ENCODE measurements at places on chromosomes 3 and 15.

DNA sequence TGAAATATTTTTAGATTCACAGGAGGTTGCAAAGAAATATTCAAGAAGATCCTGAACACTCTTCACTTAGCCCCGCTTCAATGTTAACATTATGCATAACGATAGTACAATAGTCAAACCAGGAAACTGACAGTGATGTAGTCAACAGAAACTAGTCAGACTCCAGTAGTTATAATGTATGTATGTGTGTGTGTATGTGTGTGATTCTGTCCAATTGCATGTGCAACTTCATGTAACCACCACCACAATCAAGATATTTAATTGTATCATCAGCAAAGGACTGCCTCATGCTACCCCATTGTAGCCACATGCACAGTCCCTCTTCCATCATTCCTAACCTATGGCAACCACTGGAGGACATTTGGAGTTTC, 77.9 kb downstream of the APBA2 start:
- DNase-seq: no peak

DNA sequence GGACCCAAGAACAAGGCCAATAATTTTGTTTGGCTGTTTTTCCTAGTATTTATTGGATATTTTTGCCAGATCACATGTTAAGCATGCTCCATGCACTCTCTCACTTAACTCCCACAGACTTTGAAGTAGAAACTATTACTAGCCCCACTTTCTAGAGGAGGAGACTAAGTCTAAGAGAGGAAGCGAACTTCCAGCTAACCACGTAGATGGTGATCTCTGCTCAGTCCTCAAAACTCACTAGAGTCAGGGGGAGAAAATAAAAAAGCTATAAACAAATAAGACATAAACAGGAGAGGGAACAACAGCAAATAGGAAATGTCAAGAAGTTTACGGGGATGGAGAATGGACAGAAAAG, 481.0 kb upstream of the PROK2 start:
- DNase-seq: no peak

GRCh38 chr3:140753865-140754754, 76.2 kb downstream of the TRIM42 start:
- DNase-seq: no peak

DNA sequence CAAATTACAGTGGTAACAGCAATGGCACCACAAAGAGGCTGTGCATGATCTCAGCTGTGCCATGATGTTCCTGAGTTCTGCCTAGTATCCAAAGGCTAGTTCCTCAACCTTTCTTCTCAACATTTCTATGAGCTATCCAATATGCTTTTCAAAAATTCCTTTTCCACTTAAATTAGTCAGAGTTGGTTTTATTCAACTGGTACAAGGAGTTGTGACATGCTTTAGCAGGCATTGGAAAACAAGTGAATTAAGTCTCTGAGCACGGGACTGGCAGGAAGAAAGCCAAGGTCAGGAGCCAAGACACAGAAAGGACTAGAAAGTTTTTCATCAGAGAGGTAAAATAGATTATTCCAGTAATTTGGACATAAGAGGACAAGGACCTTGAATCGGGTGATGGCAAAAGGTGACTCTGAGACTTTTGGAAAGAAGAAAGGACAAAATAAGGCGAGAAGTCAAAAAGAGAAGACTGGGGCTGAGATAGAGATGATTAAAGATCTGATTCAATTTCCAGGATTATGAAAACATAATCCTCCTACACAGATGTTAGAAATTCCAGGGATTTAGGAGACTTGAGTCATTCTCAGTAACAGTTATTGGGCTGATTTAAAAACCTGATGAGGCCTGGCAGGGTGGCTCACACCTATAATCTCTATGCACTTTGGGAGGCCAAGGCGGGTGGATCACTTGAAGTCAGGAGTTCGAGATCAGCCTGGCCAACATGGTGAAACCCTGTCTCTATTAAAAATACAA, 36.1 kb downstream of the PBRM1 start:
- DNase-seq: no peak

GRCh38 chr3:152327203-152327602, 58.5 kb downstream of the MBNL1 start:
- DNase-seq: no peak

DNA sequence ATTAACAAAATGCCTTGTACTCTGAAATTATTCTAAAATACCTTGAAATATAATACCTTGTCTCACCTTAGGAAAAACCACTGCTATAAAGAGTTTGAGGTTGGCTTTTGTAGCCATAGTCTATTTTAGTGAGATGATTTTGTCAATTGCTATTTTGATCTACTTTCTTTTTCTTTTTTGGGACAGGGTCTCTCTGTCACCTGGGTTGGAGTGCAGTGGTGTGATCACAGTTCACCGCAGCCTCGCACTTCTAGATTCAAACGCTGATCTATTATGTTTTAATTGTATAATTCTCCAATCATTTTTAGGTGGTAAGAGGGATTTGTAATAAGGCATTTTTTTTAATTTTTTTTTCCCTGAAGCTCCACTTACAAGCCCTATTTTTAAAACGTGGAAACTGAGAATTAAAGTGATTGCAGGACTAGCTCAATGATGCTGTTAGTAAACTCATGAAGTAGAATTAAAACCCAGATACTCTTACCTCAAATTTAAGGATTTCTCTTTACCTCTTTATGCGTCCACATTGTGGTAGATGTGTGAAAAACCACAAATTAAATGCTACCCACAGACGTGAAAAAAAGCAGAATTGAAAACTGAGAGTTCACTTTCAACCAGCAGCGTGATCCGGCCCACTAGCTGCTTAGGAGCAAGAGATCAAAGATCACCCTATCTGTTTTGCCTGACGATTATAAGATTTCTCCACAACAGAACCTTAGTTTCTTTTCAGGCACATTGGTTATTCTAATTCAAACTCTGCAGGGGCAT, 384.2 kb downstream of the CGGBP1 start:
- no peak for DNase-seq

GRCh38 chr3:44993471-44994205, 17.6 kb downstream of the EXOSC7 start:
- peak; percentile 90 for DNase-seq

DNA sequence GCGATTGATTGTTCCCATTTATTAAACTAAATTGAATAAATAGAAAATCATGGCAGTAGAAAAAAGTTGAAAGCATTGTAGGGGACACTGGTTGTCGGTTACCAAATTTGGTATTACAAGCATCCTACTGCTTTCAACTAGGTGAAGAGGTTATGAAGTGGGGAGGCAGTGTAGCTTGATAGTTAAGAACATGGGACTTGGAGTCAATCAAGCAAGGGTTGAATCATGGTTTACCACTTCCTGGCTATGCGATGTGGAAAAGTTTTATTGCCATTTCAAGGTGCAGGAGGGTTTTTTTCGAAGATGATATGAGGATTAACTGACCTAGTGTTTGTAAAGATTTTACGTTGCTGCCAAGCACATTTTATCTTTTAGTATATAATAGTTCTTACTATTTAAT, 318.2 kb upstream of the KCNH8 start:
- no peak for DNase-seq

All from RWPE1 (cell line).